HAP-1 (cell line): ENCODE measurements at places on chromosomes 5 and 9.
A peak's percentile ranks its signal among the peaks of the same experiment; 100 is the strongest.

- peak; percentile 78 for DNase-seq
Measured at GRCh38 chr9:128412120-128412790, 8.4 kb upstream of the CERCAM start.

GRCh38 chr9:128164307-128164885 lies 4.3 kb downstream of the BBLN start:
- DNase-seq = no peak

GRCh38 chr9:113531919-113532808 lies 68.6 kb downstream of the RGS3 start:
- no peak for DNase-seq

- DNase-seq = no peak
Measured at GRCh38 chr9:133615606-133616188, 6.5 kb upstream of the FAM163B start.

GRCh38 chr9:126777733-126778132 lies 27.1 kb upstream of the ZBTB43 start:
- no peak for DNase-seq

DNA sequence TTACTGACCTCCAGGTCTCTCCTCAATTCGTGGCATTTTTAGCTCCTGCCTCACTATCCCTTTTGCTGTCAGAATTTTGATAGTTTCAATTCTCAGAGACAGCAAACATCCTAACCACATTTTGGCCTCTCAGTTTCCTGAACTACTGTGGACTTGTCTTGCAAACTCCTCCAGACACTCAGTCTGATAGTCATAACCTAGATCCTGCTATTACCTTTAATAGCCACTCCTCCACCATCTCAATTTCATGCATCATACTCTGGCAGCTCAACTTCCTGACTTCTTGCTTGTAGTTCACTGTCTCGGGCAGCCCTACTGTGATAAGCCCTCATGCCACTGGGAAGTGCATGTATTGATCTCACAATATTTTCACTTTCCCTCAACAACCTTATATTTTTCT lies 481.8 kb upstream of the CDH18 start:
- no peak for DNase-seq

- no peak for DNase-seq
Measured at GRCh38 chr9:112753725-112754124, 3.2 kb downstream of the SNX30 start.

- DNase-seq = peak; percentile 65
Measured at GRCh38 chr5:61330341-61330844, 1.7 kb upstream of the ZSWIM6 start.

- DNase-seq = no peak
Measured at GRCh38 chr5:132480042-132480441, 10.5 kb downstream of the IRF1 start.

GRCh38 chr9:113185271-113185670 lies 34.5 kb downstream of the SLC31A2 start:
- no peak for DNase-seq

GRCh38 chr9:114552706-114553105 lies 34.9 kb upstream of the ATP6V1G1 start:
- no peak for DNase-seq

DNA sequence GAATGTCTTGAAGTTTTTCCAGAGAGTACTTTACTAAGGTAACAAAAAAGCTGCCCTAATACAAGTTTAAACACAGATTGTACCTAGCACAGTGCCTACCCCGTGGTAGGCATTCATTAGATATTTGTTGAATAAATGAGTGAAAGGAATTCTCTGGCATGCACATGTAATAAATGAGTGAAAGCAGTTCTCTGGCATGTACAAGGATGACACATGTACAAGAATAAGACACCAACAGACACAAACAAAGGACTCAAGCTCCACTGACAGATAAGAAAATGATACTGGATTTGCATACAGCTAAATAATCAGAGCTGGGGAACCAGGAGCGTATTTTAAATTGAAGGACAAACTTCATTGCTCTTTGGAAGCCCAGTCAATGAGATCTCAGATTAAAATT lies 535.8 kb downstream of the EFNA5 start:
- no peak for DNase-seq

DNA sequence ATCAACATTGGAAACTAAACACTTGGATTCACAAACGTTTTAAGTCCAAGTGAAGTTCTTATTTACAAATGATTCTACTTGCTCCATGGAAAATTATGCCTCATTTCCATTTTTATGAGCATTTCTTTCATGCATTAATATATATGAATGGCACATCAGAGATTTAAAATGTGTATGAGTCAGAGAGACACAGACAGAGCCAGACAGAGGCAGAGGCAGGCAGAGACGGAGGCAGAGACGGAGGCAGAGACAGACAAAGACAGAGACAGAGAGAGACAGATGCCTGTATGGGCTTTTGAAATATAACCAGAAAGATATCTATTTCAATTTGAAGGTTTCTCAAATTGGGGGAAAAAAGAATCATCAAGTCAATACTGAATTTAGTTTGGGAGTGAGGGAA lies 649.0 kb downstream of the PTPRD start:
- DNase-seq = no peak

DNA sequence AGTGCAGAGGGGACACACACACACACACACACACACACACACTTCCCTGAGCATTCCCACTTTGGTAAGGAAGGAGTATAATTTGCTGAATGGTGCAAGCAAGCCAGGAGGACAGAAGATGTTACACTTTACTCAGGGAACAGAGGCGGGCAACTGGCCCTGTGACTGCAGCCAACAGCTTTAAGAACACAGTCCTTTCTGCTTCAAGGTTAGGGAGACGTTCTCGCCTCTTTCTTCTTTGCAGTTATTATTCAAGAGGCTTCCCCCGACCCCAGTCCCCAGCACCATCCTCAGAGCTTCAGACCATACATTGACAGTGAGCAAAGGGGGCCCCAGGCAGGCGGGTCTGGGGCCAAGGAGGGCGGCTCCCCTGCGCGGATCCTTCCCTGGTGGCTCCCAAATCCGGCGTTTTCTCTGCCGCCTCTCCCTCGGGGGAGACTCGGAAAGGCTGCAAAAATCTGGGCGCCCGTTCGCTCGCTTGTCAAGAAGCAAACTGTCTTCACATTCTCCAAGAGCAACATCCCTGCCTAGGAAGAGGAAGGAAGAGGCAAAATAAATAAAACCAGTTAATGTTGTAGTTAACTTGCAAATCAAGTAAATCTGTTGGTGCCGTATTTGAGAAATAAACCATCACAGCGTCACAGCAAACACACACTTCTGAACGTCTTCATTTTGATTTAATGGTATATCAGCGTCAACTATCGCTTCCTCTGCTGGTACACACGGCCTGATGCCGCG lies 3.8 kb upstream of the LHX2 start:
- DNase-seq = no peak

DNA sequence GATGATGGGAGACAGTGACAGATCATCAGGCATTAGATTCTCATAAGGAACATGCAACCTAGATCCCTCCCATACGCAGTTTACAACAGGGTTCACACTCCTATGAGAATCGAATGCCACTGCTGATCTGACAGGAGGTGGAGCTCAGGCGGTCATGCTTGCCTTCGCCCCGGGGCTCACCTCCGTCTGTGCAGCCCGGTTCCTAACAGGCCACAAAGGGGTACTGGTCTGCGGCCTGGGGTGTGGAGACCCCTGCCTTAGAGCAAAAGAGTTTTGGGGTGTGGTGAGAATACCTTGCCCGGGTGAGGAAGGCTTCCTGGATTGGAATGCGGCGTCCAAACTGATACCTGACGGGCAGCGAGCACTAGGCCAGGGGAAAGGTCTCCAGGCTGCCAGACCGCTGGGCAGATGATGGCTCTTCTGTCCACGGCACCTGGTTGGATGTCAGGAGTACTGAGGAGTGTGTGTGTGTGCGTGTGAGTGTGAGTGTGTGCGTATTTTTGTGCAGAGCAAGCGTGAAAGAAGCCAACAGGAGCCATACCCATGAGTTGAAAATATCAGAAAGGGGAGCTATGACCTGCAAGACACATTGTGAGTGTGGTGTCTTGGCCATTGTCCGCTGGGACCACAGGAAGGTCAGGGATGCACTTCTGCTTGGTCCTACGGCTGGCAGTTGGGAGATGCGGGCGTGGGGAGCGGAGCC lies 55.4 kb downstream of the ACER2 start:
- no peak for DNase-seq

DNA sequence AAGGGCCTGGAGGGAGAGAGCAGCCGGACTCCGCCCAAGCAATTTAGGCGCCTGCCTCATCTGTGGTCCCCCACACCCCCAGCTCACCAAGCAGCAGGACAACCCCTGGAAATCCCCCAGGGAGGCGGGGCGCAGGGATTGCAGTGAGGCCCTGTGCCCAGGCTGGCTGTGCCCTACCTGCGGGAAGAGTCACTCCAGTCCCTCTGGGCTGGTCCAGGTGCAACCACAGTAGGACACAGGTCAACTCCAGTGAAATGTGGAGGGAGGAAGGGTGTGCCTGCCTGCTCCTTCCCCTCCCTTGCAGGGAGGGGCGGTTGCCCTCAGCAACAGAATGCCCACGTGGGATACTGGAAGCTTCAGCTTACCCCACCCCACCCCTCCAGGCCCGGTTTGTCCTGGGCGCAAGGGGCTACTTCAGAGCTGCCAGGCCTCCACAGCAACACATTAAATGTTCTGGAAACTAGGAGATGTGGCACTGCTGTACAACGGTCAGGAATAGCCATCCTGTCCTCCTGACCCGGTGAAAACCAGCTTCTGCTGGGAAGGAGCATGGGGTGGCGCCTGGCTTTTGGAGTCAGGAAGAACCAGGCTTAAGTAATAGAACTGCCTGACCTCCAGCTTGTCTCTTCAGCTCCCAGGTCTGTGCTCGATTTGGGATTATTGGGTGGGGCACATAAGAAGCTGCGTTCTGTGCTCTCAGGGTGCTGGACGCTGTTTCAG lies 22.5 kb downstream of the ABO start:
- no peak for DNase-seq

GRCh38 chr9:129281506-129282145 lies 103.6 kb upstream of the IER5L start:
- no peak for DNase-seq

GRCh38 chr9:78010445-78010844 lies 21.2 kb downstream of the GNAQ start:
- DNase-seq = no peak
